ENCODE measurements at places on chromosomes 6 and 20.

GRCh38 chr20:56348305-56348693, 10.5 kb upstream of the FAM210B start:
- no peak for DNase-seq

DNA sequence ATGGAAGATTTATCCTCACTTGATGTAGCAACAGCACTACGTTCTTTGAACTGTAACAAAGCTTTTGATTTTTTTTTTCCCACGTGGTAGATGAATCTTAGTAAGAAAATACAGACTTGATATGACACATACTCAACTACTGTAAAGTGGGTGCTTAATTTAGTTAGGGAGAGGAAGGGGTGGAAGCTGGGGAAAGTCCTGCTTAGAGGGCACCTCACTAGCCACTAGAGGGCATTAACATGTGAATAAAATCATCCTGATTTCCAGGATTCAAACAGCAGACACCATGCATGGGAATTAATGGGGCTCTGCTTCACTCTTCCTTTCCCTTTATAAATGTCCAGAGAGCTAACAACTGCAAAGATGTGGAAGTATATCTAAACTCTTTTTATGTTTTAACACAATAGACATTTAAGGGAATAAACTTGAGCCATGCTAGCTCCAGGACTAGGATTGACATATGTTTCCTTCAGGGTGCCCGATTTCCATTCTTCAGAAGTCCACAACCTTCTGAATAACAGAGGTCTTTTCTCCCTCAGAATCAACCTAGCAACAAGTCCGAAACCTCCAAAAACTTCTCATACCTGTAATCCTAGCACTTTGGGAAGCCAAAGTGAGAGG, 250.1 kb downstream of the ATXN1 start:
- DNase-seq, result peak; percentile 38

- DNase-seq, result no peak
These were observed 19.2 kb downstream of the BLTP3A start for GRCh38 chr6:34810936-34811632.

DNA sequence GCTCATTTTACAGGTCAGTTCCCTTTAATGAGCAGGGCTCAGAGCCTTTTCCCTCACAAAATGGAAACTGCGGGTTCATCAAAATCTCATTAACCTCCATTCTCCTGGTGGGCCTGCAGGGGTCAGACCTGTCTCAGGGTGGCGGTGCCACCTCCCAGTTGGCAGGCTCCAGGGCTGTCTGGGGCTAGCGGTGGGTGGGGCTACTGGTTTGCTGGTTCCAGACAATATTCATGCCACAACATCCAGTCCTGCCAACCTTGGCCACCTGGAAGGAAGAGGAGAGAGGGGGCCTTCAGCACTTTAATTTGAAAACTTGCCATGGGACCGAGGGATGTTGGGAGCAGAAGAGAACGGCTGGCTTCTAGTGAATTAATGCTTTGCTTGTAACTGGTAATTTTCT, 41.9 kb upstream of the CTNNBL1 start:
- peak; percentile 64 for DNase-seq

DNA sequence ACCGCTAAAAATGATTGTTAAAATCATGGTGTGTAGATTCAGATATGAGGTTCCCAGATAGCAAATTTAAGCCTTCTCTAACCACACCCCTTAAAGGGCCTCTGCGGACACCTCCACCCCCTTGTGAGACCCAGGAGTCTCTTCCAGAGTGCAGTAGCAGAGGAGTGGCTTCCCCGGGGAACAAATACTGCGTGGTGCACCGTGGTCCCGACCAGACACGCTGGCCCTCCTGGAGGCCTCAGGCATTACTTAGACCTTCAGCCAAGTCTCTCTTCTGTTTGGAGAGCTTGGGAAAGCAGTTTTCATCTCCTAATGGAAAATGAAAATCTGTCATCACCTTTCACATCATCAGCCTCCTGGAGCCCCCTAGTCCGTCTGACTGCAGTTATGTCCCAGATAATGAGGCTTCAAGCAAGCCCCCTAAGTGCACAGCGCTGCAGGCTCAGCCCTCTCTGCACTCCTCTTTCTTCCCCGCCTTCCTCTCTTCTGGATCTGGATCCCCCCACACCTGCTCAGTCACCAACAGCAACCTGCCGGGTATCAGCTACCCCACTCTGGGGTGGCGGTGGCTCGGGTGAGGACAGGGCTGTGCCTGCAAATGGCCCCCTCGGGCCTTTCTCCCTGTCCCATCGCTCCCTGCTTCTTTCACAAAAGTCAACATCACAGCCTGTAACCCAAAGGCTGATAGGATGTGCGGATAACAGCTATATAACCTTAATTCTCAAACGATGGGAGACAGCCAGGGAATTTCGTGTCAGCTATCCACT, 58.8 kb upstream of the TAGAP start:
- DNase-seq, result no peak

All from SK-N-DZ (cell line).